Esophagus squamous epithelium (tissue), 5 donors: ENCODE measurements at places on chromosomes 16 and 17. TPM values are rescaled to one million over a fixed set of nuclear protein-coding genes. Genes with fewer than 3 reads are reported as not detected.
A peak's percentile ranks its signal among the peaks of the same experiment; 100 is the strongest.

Gene BRCA1
- 8.5 TPM for total RNA-seq

DNA sequence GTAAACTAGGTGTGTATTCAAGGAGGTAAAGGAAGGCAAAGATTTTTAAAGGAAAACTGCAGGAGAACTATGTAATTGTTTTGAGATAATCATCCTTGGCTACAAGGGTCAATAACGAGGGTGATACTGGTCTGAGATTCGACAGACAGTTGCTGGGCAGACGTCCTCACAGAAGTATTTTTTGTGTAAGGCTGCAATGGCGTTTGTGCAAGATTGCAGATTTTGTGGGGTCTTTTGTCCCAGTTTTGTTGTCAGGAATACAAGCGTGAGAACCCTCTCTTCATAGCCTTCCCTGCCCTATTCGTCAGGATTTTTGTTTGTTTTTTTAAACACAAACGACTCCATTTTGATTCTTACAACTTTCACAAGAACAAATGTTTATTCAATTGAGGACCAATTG lies 57.5 kb downstream of the GPR139 start:
- no peak for DNase-seq

DNA sequence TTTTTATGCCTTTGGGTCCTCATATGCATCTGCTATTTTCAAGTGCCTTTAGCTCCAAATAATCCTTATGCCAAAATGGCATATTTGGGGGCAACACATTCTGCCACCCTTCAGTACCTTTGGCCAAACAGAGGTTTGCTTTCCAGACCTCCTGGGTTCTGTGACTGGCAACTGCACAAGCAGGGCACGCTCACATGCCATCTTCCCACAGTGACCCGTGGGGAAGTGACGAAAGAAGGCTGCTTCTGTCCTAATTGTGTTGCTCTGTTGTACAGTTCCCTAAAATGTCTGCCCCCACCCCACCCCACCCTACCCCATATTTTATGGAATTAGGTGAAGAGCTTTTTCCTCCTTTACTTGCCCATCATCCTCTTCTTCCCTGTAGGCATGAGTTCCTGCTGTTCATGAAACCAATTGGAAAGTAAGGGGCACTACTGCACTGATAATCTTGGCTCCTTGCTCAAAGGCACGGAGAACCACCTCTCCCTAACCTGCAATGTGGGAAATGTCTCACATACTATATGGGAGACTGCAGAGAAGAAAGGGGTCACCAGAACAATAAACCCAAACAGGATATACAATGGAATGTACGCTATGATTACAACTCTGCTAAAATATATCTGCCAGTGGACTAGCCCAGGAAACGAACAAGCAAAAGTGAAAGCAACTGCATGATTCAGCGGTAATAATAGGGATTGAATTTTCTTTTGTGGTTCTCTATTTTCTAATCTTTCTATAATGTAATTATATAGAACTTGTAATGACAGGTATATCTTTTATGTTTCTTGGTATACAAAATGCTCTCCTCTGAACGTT lies 3.3 kb upstream of the SLFN12L start:
- peak; percentile 16 for DNase-seq

GRCh38 chr16:4323071-4323844 lies 7.4 kb downstream of the GLIS2 start:
- no peak for DNase-seq
